ENCODE measurements at places on chromosomes 7 and 10.

DNA sequence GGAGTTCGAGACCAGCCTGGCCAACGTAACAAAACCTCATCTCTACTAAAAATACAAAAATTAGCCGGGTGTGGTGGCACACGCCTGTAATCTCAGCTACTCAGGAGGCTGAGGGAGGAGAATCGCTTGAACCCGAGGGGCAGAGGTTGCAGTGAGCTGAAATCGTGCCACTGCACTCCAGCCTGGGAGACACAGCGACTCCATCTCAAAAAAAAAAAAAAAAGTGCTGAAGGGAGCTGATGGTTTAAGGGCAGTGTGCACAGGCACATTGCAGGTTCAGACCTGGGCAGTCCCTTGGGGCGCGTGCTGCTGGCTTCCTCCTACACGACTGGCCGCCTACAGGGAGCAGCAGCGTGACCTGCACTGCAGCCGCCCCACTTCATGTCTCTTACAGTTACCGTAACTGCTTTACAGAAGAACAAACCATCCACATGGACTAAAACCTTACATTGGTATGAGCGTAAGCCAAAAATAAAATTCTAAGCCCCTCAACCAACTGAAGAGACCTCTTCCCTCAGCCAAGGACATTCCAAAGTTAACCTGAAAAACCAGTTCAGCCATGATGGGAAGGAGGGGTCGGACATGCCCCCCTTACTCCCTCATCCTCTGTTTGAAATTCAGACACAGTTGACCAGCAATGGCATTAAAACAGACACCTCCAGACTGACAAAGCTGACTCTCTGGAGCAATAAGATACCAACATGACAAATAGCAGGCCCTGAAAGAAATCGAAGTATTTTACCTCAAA is 262.2 kb downstream of the ZMYND11 start:
- no peak for DNase-seq

DNA sequence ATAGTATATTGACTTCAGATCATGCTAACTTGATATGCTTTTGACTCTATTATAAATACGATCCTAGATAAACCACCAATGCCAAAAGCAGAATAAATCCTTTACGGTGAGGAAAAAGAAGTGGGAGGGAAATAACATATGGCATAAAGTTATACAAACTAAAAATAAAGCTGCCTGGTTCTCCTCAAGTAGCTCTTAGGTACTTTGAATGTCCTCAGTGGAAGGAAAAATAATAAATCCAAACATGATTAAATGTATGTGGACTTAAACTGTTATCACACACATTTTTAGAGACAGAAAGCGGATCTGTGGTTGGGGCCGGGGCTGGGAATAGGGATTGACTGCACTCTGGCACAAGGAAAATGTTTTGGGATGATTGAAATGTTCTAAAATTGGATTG is 23.6 kb downstream of the EEPD1 start:
- no peak for DNase-seq

DNA sequence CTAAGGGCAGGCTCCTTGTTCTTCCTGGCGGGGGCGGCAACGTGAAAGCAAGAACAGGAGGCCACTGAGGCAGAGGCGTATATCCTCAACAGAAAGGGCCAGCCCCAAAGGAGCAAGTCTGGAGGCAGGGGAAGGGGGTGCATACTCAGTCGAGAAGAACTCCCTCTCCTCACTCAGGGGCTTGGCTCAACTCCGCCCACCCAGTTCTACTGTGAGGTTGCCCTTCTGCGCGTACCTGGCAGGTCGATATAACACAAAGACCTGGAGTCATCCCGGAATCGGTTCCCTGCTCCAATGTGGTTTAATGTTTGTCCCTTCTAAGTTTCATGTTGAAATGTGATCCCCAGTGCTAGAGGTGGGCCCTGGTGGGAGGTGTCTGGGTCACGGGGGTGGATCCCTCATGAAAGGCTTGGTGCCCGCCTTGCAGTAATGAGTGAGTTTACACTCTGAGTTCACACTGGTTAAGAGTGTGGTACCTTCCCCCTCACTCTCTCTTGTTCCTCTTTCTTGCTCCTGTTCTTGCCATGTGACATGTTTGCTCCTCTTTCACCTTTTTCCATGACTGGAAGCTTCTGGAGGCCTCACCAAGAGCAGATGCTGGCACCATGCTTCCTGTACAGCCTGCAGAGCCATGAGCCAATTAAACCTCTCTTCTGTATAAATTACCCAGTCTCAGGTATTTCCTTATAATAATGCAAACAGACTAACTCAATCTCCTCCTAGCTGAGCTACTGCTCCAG is 32.6 kb downstream of the GSDME start:
- no peak for DNase-seq

GRCh38 chr10:59177031-59177797 is 771 bp downstream of the PHYHIPL start:
- DNase-seq: peak; percentile 60

DNA sequence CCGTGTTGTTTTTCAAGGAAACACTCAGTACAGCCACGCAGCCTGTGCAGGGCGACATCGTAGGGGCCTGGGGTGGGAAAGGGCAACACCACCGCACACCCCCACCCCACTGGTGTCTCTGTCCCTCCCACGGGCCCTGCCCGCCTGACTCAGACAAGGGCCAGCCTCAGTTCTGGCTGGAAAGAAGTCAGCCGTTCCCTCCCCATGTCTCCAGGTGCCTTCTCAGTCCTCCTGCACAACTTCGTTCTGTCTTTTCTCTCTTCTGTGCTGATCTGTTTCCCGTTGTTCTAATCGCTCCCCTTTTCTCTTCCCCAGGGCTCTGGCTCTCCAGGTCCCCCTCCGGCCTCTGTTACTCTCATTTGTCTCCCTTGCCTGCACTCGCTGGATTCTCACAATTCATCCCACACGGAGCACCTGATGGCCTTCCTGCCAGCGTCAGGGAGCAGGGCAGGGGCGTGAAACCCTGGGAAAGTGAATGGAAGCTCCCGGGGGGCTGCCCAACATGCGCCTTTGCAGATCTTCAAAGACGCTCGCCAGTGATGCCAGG is 97.7 kb downstream of the WDR37 start:
- no peak for DNase-seq

DNA sequence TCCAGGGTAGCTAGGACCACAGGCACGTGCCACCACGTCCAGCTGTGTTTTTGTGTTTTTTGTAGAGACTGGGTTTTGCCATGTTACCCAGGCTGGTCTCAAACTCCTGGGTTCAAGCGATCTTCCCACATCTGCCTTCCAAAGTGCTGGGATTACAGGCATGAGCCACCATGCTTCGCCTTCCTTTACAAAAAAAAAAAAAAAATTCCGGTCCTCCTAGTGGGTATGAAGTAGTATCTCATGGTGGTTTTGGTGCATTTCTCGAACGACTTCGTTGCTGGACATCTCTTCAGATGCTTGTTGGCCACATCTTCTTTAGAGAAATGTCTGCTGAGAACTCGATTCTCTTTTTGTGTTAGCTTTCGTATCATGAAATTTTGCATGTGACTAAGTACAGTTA is 3.9 kb downstream of the PROSER2 start:
- no peak for DNase-seq

DNA sequence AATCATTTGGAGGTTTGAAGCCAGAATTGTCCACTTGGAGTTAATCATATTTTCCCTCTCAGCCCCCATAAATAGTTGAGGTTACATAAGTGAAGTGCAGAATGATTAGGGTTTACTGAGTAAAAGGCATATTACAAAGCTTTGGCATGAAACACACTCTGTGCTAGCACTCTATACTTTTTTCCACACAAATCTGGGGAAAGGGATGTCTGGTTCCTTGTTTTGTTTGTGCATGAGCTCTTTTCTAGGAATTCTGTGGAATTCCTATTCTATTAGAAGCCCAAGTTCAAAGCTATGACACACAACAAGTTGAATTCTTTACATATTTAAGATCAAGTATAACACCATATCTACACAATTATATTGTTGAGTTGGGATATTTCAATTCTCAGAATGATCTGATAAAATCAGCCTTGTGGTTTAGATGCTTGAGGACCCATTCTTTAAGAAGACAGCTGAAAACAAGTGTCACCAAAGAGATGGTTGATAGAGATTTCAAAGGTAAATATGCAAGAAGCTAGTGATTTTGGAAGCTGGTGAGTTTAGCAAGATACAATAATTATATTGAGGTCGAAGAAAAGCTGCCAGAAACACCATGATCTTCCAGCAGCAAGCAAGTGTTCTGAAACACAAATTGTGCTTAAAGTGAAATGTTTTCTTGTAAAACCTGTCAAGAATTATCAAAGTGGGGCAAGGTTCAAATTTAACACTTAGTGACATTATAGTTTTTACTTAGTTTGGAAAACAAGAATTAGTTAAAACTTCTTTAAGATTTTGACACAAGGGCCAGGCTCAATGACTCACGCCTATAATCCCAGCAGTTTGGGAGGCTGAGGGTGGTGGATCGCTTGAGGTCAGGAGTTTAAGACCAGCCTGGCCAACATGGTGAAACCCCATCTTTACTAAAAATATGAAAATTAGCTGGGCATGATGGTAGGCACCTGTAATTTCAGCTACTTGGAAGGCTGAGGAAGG is 122.6 kb downstream of the INHBA start:
- DNase-seq: no peak

DNA sequence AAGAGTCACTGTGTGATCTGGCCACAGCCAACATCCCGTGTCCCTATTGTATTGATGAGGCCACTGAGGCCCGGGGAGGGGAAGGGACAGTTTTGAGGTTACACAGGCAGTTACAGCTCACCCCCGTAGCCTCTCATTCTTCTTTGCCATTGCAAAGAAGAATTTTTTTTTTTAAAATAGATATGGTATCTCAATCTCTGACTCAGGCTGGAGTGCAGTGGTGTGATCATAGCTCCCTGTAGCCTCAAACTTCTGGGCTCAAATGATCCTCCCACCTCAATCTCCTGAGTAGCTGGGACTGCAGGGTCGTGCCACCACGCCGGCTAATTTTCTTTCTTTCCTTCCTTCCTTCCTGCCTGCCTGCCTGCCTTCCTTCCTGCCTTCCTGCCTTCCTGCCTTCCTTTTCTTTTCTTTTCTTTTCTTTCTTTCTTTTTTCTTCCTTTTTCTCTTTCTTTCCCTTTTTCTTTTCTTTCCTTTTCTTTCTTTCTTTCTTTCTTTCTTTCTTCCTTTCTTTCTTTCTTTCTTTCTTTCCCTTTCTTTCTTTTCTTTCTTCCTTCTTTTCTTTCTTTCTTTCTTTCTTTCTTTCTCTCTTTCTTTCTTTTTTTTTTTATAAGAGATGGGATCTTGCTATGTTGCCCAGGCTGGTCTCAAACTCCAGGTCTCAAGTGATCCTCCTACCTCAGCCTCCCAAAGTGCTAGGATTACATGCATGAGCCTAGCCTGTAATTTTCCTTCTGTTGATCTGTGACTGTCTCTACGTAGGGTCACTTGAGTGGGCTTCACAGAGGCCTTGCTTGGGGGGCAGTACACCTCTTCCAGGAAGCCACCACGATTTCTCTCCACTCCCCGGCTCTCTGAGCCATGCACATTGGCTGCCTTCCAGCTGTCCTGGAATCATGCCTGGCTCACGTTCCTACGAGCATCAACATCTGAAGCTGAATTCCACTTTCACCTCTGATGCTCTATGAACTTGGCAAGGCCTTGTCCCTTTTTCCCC is 31.3 kb downstream of the TMEM270 start:
- no peak for DNase-seq

GRCh38 chr7:2939193-2939885 is 95.2 kb upstream of the GNA12 start:
- no peak for DNase-seq

GRCh38 chr10:61662794-61663259 is at the start of gene CABCOCO1:
Gene CABCOCO1 (plus strand): TSS chr10:61662929. CDS start chr10:61662973, 44 bp downstream.
- peak; percentile 2 for DNase-seq

GRCh38 chr7:29277436-29278215 is 83.1 kb downstream of the CHN2 start:
- no peak for DNase-seq

DNA sequence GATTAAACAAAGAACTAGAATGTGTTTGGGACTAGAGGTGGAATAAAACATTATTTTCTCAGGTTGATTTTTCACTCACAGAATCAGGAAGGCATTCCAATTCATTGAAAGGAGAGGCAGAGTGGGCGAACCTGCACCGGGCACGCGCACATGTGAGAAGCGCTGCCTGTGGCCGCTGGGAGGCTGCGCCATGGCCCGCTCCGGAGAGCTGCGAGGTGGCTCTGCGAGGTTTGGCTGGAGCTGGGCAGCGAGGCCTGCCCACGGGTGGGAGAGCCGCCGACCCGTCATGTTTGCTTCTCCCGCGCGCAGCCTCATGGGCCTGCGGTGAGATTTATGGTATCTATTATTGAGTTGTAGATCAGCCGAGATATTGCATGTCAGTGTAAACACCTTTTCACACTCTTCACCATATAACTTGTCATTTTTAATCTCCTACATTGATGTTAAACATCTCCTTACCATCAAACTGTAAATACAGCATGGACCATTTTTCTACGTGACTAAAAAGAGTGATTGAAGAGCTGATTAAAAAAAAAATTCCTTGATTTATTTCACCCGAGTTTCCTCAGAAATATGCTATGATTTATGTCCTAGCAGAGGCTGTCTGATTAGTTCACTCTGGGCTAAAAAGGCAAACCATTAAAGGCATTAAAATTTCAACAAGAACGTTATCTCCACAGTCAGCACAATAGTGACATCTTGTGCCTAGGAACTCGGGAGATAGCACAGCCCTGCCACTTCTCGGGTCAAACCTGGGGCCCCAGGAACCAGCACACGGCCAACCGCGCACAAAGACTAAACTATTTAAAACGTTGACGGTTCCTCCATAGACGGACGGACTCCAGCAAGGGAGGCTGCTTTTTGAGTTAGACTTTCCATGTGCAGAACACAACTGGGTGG is 96.6 kb upstream of the RNF32 start:
- DNase-seq: no peak

GRCh38 chr10:62648921-62649320 is 155.6 kb upstream of the ADO start:
- DNase-seq: no peak

GRCh38 chr10:76466836-76467503 is 1035.5 kb downstream of the LRMDA start:
- DNase-seq: no peak

- DNase-seq: no peak
These were observed 39.0 kb downstream of the TMEM120A start for GRCh38 chr7:75955331-75955955.

GRCh38 chr7:10707519-10707918 is 266.2 kb upstream of the PHF14 start:
- DNase-seq: no peak

- no peak for DNase-seq
These were observed 95.2 kb upstream of the TNS3 start for GRCh38 chr7:47677093-47677492.

- no peak for DNase-seq
These were observed 184.7 kb upstream of the PCDH15 start for GRCh38 chr10:54985732-54986131.
